ENCODE measurements at places on chromosomes 1 and 21.

DNA sequence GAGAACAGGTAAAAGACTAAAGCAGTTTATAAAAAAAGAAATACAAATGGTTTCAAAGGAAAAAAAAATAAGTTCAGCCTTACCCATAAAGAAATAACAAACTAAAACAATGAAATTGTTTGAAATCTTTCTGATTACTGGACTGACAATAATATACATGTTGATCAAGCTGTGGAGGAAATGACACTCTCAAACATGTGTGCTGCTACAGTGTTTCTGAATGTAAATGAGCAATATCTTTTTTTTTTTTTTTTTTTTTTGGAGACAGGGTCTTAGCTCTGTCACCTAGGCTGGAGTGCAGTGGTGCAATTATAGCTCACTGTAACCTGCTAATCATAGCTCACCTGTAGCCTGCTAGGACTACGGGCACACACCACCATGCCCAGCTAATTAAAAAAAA lies 6.5 kb downstream of the EPS15 start:
- DNase-seq: no peak

- no peak for DNase-seq
Measured at GRCh38 chr1:231497629-231498152, 30.8 kb upstream of the TSNAX start.

DNA sequence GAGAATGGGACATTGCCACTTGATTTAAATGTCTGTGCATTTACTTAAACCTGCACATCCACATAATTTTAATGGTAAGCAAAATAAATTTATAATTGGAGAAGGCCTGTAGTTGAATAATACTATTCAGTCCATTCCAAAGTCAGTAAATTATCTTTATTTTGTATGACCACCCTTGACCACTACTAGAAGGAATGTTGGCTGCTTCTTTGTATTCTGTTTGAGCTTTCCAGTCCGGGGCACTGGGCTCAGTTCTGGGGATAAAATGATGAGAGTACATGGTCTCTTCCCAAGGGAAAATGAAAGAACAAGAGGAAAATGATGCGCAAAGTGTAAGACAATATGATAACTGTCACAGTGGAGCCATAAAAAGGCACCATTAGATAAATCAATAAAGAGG lies 98.9 kb downstream of the CRB1 start:
- DNase-seq: no peak

DNA sequence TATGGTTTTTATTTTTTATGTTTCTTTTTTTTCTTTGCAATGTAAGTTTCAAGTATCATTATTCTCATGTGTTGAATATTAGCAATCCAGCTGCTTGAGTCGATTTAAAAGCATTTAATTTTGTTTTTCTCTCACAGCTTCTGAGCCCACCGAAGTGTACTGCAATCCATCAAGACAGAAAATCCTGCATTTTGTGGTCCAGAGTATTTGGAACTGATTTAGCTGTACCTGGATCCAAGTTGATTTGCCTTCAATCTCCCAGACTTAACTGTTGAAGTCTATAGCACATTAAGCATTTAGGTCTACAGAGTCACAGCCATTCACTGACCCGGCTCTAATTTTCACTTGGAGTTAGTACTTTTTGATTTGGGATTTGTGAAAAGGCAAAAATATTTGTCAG lies 622.9 kb upstream of the ADAMTS5 start:
- DNase-seq: no peak

DNA sequence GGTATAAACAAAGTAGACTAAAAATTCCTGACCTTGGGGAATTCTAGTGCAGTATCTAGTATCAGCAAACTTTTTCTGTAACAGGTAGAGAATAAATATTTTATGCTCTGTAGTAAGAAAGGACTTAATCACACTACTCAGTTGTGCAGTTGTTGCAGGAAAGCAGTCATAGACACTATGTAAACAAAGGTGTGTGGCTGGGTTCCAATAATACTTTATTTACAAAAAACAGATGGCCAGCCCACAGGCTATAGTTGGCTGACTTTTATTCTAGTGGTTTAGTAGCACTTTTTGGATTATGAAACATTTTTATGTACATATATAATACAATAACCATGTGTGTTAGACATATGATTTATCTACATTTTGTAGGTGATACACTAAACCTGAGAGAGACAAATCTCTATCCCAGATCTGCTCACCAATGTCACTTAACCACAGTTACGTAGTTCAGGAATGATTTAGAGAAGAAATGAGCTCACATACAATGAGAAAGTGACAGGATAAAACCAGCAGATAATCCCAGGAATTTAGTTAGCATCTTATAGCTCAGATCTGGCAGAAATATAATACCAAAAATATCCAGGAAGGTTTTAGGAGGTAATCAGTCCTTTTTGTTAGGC lies 56.1 kb downstream of the MIER1 start:
- DNase-seq: peak; percentile 46

GRCh38 chr1:228941666-228942065 lies 206.4 kb downstream of the RHOU start:
- DNase-seq: no peak
